ENCODE measurements at places on chromosomes 16 and 17.

DNA sequence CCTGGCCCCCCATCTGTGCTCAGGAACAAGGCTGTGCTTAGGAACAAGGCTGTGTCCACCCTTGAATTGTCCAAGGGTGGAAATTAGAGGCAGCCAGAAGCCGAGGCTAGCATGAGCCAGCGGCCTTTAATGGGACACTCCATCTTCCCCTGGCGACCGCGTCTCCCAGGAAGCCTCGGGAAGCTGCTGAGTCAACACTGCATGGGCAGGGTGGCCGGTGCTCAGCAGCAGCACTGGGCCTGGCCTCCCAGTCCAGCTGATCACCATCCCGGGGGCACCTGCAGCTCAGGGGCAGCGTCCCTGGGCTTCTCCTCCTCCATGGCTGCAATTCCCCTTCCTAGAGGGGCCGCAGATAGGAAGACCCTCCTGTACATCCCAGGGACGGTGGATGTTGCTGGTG lies 180.8 kb downstream of the ENGASE start:
- DNase-seq = no peak

DNA sequence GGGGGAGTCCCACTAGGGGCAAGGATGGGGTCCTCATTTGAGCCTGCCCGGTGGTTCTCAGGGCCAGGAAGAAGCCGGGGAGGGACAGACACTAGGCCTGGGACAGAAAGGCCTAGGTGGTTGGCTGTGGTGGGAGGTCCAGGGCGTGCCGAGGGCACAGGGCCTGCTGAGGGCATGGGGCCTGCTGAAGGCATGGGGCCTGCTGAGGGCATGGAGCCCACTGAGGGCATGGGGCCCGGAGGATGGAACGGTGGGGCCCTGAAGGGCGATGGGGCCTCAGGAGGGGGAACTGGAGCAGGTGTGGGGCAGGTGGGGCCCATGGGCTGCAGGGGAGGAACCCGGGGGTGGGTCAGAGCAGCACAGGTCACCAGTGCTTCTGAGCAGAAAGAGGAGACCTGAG lies 31.2 kb downstream of the PELP1 start:
- DNase-seq = no peak

DNA sequence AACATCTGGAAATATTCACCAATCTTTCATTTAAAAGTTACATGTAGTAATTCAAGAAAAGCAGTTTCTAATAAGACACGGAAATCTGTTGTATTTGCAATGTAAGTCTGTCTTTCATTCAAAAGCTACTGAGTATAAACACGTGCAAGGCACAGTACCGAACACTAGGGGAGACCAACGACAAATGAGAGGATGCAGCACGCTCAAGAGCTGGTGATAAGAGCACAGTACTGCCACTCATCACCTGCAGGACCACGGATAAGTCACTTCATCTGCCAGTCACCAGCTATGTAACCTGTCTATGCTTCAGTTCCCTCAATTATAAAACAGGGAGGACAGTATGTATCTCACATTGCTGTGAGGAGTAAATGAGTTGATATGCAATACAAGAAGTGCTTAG lies 67.1 kb downstream of the CLEC18A start:
- DNase-seq = peak; percentile 10

DNA sequence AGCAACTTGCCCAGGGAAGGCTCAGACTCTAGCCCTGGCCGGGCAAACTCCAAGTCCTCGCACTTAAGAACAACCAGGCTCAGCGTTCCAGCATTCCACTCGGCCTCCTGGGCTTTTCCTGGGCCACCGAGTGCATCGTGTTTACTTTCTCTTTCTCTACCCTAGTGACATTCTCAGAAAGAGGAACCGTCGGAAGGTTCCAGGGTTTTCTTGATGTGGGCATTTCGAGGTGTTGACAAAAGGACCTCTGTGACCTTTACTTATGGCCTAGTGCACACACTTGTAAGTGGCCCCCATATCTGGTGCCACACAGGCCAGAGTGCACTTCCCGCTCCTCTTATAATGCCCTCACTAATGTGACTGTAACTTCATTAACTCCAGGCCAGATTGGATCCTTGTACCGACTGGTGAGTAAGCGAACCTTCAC lies 3.1 kb upstream of the BANP start:
- no peak for DNase-seq

- no peak for DNase-seq
Observed at GRCh38 chr16:66585481-66586239, 6.4 kb downstream of the CMTM2 start.

DNA sequence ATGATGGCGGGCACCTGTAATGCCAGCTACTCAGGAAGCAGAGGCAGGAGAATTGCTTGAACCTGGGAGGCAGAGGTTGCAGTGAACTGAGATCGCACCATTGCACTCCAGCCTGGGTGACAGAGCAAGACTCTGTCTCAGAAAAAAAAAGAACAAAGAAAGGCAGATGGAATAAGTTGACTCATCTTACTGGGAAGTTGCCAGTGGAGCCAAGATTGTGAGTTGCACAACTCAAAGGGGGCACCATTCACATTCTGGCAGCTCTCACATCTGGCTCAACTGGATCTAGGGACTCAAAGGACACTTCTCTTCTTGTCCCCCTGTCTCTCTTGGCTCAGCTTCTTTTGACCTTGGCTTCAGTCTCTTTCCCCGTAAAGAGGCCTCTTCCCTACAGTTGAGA lies 53.7 kb upstream of the ETV4 start:
- DNase-seq = no peak

GRCh38 chr17:683499-684254 lies 31.0 kb downstream of the VPS53 start:
- no peak for DNase-seq

DNA sequence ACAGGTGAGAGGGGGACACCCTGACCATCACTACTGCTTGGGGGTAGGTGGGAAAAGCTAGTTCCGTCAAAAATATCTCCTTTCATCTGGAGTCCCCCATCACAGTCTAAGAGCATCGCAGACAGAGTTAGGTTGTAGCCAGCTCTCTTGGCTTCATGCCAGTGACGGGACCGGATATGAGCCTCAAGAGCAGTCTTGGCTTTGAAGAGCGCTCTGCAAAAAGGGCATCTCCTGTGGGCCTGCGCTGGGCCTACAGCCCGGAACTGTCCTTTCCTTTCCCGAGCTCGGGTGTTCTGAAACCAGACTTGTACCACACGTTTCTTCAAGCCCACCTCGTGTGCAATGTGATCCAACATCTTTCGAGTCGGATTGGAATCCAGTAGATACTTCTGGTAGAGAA lies 253.6 kb downstream of the ZFHX3 start:
- no peak for DNase-seq

DNA sequence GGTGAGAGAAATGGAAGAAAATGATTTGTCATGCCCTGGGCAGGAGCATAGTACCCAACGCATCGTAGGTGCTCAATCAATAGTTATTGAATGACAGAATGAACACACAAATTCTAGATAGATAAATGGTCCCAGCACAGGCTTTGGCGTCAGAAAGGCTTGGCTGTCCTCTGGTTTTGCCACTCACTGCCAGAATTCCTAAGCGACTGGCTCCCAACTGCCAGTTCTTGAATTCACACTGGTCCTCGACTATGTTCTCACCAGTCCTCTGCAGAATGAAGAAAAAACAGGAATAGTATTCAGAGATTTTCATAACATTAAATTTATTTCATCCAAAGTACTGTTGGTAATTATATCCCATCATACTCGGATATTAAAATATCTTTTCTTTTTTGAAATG lies 163.1 kb upstream of the NOL11 start:
- no peak for DNase-seq

- DNase-seq = no peak
Observed at GRCh38 chr17:74799097-74799496, 23.0 kb upstream of the NAT9 start.

- no peak for DNase-seq
Observed at GRCh38 chr16:65176603-65177002, 54.7 kb upstream of the CDH11 start.

DNA sequence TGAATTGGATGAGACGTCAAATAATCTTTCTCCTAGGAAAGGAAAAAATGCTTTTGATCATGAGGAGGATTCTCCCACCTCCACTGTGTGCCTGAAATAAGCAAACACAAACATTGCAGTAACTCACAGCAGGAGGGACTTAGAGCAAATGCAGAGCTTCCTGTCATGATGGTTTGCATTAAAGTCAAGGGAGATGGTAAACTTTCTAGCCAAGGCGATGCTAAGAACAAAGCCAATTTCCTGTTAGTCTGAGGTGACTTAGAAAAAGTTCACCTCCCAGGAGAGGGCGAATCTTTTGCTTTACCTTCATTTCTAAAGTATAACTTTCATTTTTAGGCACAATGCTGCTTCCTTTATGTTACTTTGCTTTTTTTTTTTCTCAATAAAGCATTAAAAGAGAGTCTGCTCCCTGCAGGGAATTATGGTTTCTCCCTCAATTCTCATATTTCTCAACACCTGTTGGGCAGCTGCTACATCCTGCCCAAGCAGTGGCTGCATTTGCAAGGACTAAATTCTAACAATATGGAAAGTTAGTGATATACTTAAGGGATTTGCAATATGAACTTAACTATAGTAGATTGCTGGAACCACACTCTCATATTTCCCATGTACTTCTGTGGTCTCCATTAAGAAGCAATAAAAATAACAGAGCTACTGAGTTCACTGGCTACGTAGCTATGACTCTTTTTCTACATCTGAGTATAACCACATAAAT lies 175.6 kb downstream of the PCTP start:
- no peak for DNase-seq

- DNase-seq = no peak
Observed at GRCh38 chr17:76354747-76355310, 1.1 kb upstream of the PRPSAP1 start.

- DNase-seq = no peak
Observed at GRCh38 chr17:7174603-7175326, 4.4 kb downstream of the ASGR1 start.

DNA sequence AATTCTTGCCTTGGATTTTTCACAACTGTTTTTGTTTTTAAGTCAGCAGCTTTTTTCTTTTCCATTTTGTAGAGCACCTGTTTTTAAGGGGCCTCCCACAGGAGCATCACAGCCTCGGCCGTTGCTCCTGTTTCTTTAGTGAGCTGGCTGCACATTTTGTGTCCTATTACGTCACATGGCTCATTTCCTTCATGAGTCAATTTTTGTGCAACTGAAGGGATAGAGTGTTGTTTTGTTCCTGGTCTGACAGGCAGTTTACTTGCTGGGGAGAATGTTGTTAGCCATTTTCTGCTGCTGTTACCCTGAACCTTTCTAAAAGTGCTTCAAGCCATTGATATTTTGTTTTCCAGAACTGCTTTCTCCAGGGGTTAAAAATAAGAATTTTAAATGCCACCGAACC lies 45.0 kb upstream of the CRISPLD2 start:
- DNase-seq = no peak

DNA sequence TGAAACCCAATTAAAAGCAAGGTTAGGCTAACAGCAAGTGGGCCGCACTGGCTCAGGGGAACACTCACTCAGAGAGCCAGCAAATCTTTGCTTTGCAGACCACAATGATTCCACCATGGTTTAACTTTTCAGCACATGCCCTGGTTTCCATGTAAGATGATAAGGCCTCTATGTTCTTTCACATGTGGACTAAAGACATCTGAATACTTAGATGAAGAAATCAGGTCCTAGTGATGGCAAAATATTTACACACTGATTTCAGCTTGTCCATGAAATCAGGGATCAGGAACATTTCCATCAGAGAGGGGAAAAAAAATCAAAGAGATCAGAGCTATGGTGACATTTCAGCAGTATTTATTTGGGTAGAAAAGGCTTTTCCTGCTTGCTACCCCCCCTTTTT lies 258.2 kb upstream of the IRX5 start:
- DNase-seq = no peak

DNA sequence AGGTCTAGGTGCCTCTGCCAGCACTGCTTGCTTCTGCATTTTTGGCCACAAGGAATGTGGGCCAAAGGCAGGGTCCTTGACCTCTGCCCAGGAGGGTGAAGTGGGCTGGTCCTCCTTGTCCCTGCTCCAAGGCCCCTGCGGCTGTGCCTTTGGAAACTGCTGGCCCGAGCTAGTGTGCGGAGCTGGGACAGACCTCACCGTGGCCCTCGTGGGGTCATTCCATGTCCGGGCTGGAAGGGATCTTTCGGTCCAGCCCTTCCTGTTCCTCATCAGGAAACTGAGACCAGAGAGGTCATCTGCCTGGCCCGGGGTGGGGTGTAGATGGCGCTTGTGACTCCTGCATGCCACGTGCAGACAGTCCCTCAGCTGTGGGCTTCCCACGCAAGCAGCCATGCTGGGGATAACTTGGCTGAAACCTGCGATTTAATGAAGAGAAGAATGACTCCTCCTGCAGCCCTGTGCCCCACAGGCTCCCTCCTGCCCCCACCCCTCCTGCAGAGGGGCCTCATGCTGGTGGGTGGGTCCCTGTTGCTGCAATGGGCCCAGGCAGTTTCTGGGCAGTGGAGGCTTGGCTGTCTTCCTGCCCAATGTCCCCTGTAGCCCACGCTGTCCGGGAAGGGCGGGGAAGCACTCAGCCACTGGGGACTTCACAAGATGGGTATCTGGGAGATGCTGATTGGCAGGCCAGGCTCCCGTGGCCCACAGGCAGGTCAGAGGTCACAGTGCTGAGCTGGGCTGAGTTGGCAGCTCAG lies 245.2 kb downstream of the SEC14L1 start:
- DNase-seq = no peak

DNA sequence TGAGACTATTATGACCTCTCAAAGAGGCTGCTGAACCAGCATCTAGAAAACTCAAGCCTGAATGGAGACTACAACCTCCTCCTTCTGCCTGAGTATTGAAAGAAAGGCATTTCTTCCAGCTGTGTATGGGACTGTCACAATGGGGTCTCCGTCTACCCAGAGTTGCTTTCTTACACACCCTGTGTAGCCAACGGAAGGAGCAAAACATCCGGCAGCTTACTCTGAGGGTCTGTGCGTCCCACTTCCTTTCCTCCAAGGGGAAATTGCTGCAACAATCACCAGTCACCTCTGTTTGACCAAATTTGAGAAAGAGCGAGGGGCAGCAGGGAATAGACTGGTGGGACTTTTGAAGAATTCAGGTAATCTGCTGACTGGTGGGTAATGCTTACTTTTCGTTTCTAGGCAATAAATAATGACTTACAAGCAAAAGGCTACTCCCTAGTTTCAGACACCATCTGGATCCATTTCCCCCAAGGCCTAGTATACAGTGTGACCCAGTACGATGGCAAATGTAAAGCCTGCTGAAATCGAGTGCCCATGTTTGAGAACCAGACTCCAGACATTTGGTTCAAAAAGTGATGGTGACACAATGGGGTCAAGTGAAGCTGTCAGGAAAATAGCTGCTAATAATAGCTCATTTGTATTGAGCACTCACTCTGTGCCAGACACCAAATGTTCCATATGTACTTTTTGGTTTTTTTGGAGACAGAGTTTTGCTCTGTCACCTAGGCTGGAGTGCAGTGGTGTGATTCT lies 81.7 kb downstream of the YPEL2 start:
- DNase-seq = no peak

- DNase-seq = no peak
Observed at GRCh38 chr16:15777533-15778203, 79.2 kb downstream of the MYH11 start.

Data from activated naive CD4-positive, alpha-beta T cell treated with anti-CD3 and anti-CD28 coated beads, Interleukin-2, amount 50 U/mL, for 72 hours (primary cell).